M059J (cell line): ENCODE measurements at places on chromosomes 11 and 22. TPM values are rescaled to one million over a fixed set of nuclear protein-coding genes. Genes with fewer than 3 reads are reported as not detected.
A peak's percentile ranks its signal among the peaks of the same experiment; 100 is the strongest.

- peak; percentile 75 for DNase-seq
These were observed 24.6 kb upstream of the P2RY2 start for GRCh38 chr11:73193251-73194033.

GRCh38 chr22:36084717-36085116, 56.1 kb upstream of the RBFOX2 start:
- no peak for DNase-seq

Gene OR8J3
- not detected in 2 replicates for total RNA-seq

- peak; percentile 30 for DNase-seq
These were observed 16.1 kb downstream of the MIAT start for GRCh38 chr22:26673486-26673885.

DNA sequence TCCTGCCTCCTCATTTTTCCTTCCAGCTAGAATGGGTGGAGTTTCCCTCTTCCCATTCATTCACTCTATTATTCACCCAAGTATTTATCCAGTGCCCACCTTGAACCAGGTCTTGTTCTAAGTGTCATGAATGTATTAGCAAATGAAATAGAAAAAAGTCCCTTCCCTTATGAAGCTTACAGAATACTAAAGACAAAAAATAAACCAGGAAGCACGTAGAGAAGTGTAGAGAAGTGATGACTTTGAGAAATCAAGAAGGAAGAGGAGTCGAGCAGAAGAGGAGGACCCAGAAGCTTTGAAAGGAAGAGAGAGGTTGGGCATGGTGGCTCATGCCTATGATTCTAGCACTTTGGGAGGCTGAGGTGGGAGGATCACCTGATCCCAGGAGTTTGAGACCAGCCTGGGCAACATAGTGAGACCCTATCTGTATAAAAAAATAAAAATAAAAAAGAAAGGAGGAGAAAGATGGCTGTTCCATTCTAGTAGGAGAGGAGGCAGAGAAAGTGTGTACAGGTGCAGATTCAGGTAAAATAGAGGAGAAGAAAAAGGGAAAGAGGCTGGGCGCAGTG, 17.1 kb upstream of the SYVN1 start:
- DNase-seq, result no peak

Gene FADS2
- total RNA-seq, result 224 and 254 TPM in 2 replicates
